Colonic mucosa (tissue), 4 donors: ENCODE measurements at places on chromosomes 2 and 18. TPM values are rescaled to one million over a fixed set of nuclear protein-coding genes. Genes with fewer than 3 reads are reported as not detected.

PSMG2 gene
- 87.3 TPM for total RNA-seq

KIAA2012 gene
- total RNA-seq: not detected

SPATA3 gene
- total RNA-seq: not detected

ACOXL gene
- total RNA-seq: 0.32 TPM

CNDP1 gene
- 0.10 TPM for total RNA-seq

PROKR1 gene
- 0.07 TPM for total RNA-seq

DNAJC5G gene
- not detected for total RNA-seq

KIF5C gene
- 3.4 TPM for total RNA-seq

RPL37A gene
- total RNA-seq: 1,895 TPM

CPO gene
- total RNA-seq: not detected

EVX2 gene
- total RNA-seq: not detected

GPBAR1 gene
- total RNA-seq: 1.1 TPM

- no peak for DNase-seq
Measured at GRCh38 chr2:155502766-155503165, 804.3 kb downstream of the KCNJ3 start.

DNA sequence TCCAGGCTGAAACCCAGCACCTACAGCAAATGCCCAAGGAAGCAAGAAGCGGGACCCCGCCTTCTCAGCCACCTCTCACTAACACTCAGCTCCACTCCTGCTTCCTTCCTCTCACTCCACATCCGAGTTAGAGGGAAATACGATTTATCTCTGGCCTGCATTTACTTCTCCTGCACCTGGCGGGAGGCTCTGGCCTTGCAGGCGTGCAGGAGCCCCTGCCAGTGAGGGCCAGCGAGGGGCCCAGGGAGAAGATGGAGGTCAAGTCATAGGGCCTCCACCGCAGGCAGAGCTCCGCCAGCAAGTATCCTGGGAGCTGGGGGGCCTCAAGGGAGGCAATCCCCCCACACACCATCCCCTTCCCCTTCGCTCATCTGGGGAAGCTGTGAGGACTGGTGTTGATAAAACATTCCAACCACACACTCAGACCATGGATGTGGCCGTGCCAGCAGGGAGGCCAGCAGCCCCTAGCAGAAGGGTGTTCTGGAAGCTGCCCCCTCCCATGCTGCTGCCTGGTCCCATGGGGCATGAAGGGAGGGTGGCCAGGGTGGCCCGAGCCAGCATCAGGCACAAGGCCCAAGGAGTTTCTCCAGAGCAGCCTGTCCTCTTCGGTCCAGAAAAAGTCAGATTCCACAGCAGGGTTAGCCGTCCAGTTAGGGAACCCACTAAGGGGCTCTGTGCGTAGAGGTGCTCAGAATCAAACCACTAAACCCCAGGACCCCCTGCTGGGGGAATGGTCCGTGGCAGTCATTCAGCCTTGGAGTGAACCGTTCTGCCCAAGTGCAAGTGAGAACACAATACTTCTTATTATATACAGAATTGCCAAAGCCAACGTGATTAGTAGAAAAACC, 91.2 kb downstream of the HDAC4 start:
- DNase-seq: no peak

DNA sequence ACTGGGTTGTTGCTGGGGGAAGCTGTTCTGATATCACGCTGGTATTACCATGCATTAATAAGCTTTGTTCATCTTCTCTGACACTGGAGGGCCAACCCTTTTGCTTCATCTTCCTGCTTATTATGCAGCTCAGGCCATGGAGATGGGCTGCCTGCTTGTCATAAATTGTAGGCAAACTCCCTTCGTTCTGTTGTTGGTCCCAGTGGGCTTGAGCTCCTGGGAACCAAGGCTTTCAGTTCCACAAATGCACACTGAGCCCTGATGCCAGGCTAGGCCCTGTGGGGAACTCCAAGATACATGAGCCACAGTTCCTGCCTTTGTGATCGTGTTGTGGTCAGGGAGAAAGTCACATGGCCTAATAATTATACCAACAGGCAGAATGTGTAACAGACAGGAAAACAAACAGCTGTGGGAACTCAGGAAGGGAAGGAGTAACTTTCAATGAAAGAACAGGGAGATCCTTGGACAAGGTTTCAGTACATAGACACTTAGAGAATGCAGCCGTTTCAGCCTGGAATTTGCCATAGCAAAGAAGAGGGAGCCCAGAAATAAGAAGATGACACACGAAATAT, 49.0 kb upstream of the BCL2L11 start:
- no peak for DNase-seq

DNA sequence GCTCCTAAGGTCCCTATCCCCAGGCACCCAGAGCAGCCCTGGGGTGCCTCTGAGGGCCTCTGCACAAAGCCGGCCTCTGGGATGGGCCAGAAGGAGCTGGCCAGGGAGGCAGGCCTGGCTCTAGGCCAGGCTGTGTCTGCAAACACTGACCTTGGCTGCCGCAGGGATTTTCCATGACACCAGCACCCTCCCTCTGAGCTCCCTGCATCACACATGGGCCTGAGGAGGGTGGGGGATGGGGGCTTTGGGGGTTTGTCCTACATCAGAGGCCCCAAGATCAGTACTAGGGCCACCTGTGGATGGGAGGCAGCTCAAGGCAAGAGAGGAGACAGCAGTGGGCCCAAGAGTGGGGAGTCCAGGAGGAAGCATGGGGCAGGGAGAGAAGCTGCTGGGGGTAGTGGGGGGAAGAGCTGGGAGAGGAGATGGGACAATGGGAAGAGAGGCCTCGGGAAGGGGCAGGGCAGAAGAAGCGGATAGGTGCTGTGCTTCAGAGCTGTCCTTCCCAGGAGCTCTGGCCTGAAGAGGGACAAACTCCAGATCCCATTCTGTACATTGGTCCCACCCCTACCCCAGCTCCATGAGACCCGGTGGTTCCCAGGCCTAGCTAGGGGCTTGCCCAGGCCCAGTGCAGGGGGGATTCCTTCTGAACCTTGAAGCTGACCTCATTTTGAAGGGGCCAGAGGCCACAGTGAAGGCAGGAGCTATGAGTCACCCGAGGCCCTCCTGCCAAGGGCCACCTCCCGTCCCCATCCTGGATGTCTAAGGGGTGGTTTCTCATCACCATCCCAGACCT, 28.0 kb downstream of the KCNK3 start:
- peak; percentile 73 for DNase-seq

DNA sequence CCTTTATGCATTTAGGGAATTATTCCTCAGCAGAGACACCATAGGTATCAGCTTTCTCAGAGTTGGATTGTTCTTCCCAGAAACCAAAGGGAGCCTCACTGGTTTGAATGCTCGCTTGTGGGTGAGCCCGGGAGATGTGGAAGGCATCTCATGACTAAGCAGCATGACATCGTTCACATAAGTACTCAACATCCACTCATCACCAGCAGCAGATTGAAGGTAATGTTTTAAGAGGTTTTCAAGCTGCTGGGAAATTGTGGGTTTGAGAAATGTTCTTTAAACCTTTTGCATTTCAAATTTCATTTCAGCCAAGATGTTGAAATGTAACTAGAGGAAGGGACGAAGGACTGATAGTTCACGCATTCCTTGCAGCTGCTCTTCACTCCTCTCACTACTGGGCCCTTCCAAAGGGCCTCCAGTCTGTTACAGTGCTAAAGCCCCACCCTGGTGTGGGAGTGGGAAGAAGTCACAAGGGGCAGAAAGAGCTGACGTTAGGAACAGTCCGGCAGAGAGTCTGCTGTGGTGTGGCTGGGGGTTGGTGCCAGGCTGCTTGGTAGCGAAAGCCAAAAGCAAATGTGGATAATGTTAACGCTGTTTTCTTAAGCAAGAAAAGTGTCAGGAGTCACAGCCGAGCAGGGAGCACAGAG, 324.5 kb upstream of the EPHA4 start:
- DNase-seq: no peak

GRCh38 chr18:13551305-13551603, 175.1 kb downstream of the FAM210A start:
- no peak for DNase-seq

GRCh38 chr2:85828725-85829124, 60.1 kb downstream of the ST3GAL5 start:
- no peak for DNase-seq

DNA sequence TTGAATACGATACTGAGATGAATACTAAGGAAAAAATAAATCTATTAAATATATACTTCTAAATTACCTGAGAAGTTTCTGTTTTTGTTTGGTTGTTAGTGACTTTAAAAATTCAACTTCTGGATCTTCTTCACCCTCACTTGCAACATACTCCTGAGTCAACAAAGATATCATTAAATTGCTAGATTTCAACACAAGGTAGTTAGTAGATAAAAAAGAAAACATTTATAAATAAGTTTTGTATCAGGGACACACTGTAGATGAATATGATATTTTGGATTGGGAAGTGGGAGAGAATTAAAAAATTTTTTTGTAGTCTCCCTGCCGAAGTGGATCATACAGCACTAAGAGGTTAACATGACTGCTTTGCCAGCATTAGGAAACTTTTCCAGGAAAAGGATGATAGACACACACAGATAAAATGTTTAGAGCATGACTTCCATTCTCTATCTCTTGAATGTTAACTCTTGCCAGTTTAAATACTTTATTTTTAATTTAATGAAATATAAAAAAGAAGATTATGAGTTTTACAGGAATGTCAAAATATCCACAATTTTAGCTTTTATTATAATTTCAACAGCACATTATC, 15.9 kb downstream of the SP9 start:
- DNase-seq: no peak
